ENCODE measurements at places on chromosomes 13 and 19.

- DNase-seq = no peak
Measured at GRCh38 chr13:46315491-46316075, 71.5 kb downstream of the RUBCNL start.

DNA sequence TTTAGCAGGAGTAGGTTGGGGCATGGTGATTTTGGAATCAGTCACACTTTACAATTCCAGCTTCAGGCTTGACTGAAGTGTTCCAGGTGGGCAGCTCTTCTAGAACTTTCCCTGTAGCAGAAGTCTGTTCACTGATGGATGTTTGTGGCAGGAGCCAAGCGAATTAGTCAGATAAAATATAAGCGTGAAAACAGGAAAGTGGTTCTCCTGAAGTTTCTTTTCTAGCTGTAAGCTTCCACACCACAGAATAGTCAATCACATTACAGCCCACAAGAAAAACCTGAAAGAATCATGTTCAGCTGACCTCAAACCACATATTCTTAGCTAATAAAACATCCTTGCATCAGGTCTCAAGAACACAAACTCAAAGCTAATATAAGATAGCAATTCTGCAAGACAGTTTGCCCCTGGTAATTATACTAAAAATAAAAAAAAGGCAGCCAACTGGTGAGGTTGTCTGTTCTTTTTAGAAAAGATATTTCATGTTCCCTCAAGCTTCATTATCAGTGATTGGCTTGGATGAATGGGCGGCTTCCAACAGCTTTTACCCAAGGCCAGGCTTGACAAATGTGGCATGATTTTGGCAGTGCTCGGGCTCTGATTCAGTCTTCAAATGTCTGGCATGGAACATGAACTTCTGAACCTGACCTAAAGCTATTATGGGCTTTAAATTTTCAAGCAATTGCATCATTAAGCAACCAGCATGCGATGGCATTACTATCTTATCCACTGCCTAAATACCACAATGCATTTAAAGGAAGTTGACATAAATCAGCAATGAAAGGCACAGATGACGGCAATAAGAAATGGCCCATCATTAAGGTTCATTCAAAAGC, 136.8 kb downstream of the DCLK1 start:
- DNase-seq = no peak

DNA sequence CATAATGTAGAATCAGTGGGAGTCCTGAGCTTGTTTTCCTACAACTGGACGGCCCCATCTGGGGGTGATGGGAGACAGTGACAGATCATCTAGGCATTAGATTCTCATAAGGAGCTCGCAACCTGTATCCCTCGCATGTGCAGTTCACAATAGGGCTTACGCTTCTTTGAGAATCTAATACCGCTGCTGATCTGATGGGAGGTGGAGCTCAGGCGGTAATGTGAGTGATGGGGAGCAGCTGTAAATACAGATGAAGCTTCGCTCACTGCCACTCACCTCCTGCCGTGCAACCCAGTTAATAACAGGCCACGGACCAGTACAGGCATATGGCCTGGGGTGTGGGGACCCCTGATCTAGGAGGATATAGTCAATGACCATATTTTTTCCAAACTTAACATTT, 38.8 kb downstream of the RCBTB1 start:
- no peak for DNase-seq

DNA sequence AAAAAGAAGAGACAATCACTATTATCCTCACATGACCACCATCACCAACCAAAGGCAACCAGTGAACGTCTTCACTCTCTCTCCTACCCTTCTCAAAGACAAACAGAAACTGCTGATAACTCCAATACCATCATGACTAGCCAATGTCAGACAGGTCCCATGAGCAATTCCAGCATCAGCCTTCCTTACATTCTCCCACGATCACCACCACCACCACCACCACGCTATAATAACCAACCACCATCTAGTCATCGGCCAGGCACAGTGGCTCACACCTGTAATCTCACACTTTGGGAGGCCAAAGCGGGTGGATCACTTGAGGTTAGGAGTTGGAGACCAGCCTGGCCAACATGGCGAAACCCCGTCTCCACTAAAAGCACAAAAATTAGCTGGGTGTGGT, 3.9 kb downstream of the MYO1F start:
- no peak for DNase-seq
